Fibroblast of skin of back (primary cell): ENCODE measurements at places on chromosomes 2 and 18.

DNA sequence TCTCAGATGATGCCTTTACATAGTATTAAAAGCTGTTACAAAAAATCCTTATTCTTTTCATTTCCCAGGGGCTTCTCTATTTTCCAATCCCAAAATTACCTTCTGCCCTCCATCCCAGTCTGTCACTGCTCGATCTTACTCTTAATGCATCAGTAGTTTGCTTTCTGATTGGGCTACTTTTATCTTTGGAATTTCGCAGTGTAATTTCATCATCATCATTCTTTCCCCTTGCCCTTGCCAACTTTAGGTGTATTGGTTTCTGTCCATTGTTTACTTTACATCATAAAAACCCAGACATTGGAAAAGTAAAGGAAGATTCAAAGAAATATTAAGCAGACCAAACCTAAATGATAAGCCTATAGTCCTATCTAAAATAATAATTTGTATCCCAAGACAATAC is 457.2 kb downstream of the PIK3C3 start:
- no peak for DNase-seq

GRCh38 chr18:74310411-74310810 is 5.2 kb upstream of the C18orf63 start:
- peak; percentile 47 for DNase-seq

GRCh38 chr2:64406407-64406774 is 47.6 kb upstream of the LGALSL start:
- DNase-seq: no peak

DNA sequence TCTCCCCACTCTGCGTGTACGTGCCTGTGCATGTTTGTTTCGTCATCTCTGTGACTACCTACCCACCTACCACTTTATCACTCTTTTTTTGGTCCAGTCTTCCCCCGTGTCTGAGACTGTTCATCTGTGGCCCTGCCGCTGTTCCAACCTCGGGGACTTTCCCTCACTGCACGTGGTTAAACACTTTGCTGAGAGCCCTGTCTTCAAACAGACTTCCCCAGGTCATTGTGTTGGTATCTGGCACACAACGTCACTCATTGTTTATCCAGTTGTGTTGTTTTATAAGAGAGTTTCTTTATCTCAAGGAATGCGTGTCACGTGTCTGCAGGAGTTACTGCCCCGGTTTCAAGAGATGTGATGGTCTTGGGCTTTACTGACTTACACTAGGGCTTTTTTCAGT is 262.0 kb upstream of the RASGRP3 start:
- peak; percentile 70 for DNase-seq

DNA sequence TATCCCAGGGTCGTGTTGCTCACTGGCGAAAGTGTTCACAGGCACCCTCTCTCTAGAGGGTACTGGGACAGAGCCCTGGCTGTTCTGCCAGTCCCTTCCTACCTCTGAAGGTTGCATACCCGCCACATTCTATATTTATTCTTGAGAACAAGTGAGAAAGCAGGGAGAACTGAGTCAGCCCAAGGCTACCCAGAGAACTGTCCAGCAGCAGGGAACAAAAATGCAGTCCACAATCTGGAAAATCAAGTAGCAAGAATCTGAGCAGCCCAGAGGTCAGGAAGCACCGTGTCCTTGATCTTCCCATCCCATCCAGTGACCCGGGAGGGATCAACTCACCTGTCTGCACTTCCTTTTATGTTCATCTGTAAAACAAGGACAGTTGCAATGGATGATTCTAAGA is 164.1 kb downstream of the FBXO15 start:
- DNase-seq: no peak

DNA sequence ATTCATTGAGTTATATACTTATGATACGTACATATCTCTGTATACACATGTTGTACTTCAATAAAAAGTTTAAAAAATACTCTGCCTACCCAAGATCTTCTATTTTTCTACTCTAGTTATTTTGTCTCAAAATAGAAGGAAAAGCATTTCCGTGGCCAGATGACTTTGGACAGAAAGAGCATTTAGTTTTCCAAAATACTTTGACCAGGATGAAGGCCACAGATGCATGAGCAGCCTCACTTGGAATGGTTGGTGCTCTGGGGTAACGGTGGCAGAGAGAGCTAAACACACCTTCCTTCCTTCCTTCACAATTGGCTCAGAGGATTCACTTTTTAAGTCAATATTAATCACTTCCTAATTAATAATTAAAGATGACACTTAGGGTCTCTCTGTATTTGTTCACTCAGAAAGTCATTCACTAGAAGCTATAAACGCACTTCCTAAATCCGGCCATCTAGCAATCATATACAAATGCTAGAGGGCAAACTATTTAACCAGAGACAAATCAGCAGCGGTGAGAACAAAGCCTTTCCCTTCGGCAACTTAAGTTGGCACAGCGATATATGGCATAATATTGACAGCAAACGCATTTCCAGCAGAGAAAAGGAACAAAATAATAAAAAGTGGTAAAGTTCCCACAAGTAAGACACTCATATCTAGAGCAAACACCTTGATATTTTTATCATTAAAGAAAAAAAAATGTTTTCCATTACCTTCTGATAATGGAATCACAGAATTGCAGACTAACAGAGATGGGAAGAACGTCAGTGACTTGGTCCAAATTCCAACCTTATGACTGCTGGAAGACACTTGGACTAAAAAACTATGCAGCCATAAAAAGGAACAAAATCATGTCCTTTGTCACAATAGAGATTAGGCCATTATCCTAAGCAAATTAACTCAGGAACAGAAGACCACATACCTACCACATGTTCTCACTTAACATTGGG is 55.9 kb upstream of the NARS1 start:
- DNase-seq: no peak

DNA sequence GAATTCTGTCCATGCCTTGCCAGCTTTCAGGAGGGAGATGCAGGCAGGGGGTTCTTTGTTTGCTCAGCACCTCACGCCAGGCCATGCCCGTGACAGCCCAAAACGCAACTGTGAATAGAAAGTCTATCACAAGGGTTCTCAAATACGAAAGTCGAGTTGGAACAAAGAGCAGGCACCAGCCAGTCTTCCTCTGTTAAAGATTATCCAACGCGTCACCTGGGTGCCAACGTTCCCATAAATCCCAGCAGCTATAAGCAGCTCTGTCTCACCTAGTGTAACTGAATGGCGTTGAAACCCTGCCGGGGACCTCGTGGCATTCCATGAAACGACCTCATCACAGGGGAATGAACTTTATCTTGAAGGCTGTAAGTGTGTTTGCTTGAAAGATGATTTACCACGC is 84.8 kb upstream of the GATA6 start:
- no peak for DNase-seq

DNA sequence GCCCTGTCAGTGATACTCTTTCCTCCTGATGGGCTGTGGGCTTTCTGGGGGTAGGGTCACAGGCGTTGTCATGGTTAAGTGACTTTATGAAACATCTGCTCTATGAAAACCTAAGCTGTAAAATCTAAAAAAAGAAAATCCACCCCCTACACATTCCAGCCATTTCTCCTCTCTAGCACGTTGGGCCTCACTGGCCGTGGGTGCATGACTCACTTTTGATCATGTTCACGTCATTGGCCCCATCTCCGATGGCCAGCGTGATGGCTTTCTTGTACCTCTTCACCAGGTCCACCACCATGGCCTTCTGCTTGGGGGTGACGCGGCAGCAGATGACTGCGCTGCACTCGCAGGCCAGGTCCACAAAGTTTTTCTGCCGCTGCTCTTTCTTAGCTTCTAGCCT is 39.3 kb upstream of the NARS1 start:
- DNase-seq: peak; percentile 81

- no peak for DNase-seq
These were observed 468.2 kb upstream of the HS6ST1 start for GRCh38 chr2:128786741-128787478.

DNA sequence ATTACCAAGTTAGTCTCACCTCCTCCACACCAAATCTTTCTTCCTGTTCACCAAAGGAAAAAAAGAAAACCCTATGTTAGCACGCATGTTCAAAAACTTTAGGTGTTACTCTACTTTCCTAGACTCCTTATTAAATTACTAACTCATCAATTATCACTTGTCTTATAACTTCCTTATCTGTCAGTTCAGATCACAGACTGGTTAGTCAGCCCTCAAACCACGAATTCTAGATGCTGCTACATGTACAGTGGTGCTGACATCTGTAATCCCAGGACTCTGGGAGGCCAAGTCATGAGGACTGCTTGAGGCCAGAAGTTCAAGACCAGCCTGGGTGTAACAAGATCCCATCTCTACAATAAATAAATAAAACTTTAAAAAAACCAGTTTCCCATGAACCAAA is 3.5 kb downstream of the YWHAQ start:
- peak; percentile 43 for DNase-seq

DNA sequence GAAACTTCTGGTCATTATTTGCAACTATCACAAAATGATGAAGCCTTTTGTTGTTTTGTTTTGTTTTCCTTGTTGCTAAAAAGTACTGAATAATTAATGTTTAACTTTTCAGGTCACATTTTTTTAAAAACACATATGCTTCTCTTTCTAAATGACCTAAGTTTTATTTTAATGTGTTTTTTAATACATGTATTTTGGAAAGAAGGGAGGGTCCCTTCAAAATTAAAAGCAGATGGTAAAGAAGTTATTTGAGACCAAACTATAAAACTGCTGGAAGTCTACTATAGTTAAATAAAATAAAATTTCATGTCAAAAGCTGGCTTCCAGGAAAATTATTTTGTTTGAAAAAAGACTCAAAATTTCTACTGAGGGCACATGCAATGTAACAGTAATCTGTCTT is 39.5 kb upstream of the ASNSD1 start:
- DNase-seq: no peak

GRCh38 chr2:69152847-69153583 is 140.0 kb downstream of the ANTXR1 start:
- DNase-seq: no peak
